ENCODE measurements at places on chromosomes 13 and 19.

- no peak for DNase-seq
Observed at GRCh38 chr19:45340232-45340898, at the start of gene KLC3. KLC3 (plus strand) TSS chr19:45340750; CDS start chr19:45345542, 4,792 bp downstream.

GRCh38 chr13:97141097-97141496 lies 81.0 kb upstream of the MBNL2 start:
- no peak for DNase-seq

DNA sequence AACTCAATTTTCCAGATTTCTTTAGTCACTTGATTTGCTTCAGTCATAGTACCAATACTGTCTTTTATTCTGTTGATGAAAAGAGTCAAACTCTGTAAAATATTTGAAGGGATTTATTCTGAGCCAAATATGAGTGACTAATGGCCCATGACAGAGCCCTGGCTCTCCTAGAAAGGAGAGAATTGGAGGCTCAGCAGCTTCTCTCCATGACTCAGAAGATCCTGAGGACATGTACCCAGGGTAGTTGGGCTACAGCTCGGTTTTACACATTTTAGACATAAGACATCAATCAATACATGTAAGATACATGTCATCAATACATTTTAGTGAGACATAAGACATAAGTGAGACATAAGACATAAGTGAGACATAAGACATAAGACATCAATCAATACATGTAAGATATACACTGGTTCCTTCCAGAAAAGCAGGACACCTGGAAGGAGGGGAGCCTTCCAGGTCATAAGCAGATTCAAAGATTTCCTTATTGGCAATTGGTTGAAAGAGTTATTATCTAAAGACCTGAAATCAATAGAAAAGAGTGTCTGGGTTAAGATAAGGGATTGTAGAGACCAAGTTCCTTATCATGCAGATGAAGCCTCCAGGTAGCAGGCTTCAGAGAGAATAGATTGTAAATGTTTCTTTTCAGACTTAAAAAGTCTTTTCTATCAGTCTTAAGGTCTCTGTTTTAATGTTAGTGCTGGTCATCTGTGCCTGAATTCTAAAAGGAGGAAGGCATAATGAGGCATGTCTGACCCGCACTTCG lies 179.8 kb upstream of the RFC3 start:
- no peak for DNase-seq

- DNase-seq: no peak
Observed at GRCh38 chr13:114019367-114019766, 45.5 kb upstream of the C13orf46 start.

DNA sequence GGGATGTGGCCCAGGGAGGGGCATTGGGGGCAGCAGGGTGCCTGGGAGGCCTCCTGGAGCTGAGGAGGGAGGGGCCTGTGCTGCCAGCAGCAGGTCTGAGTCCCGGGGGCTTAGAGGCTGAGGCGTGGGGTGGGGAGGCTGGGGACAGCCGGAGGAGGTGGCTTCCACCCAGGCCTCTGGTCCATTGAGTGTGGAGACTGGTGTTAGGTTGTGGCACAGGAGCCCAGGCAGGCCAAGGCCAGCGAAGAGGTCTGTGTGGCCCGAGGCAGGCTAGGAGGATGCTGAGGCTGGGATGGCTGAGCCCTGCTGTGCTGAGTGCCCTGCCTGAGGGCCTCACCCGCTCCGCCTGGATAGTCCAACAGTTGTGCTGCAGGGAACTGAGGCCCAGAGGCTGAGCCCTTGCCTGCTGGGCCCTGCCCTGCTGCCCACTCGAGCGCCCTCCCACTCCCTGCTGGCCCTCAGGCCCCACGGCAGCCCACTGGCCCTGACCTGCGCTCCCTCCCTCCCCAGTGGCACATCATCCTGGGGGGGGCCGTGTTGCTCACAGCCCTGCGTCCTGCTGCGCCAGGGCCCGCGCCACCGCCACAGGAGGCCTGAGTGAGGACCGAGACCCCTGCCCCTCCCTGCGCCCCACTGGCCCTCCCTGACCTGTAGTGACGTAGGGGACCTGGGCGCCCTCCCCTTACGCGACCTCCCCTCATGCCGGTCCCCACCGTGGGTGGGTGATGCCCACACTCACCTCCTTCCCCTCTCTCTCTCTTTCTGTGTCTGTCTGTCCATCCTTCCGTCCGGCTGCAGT lies 4.9 kb upstream of the GARIN5A start:
- no peak for DNase-seq

DNA sequence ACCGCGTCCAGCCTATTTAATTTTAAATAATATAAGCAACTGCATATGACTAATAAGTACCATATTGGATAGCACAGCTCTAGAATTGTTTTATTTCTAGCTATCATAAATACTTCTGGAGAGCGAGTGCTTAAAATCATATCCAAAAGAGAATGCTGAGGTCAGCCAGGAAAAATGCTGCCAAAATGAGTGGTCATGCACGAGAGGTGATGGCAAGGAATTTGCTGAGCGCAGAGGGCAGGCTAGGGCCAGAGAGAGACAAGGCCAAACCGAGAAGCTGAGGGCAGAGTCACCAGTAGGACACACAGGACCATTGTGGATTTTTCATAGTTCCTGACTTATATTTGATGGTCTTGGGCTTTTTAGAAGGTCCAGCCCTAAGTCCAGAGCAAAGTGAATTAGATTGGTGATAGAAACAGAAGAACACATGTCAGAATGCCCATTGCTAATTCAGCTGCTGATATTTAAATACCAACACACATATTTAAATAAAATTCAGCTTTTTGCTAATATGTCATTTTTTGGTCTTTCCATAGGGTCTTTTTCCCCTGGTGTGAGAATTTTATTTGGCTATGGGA lies 33.6 kb upstream of the UBL3 start:
- DNase-seq: no peak

- no peak for DNase-seq
Observed at GRCh38 chr19:9431475-9431874, 3.9 kb downstream of the ZNF266 start.

- DNase-seq: no peak
Observed at GRCh38 chr13:65217471-65217995, 2012.6 kb downstream of the PCDH9 start.

DNA sequence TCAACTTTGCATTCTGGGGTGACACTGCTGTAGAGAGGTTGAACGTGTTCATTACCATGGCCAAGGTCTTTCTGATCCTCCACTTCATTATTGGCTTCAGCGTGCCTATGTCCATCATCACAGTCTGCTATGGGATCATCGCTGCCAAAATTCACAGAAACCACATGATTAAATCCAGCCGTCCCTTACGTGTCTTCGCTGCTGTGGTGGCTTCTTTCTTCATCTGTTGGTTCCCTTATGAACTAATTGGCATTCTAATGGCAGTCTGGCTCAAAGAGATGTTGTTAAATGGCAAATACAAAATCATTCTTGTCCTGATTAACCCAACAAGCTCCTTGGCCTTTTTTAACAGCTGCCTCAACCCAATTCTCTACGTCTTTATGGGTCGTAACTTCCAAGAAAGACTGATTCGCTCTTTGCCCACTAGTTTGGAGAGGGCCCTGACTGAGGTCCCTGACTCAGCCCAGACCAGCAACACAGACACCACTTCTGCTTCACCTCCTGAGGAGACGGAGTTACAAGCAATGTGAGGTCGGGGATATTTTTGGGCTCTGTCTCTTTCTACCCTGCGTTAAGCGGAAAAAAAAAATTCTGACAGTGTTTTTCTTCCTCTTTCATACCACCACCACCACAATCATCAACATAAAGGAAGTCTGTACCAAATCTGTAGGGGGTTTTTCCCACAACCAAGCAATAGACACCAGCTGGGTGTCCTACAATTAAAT lies 29.5 kb downstream of the FPR3 start:
- DNase-seq: peak; percentile 67

DNA sequence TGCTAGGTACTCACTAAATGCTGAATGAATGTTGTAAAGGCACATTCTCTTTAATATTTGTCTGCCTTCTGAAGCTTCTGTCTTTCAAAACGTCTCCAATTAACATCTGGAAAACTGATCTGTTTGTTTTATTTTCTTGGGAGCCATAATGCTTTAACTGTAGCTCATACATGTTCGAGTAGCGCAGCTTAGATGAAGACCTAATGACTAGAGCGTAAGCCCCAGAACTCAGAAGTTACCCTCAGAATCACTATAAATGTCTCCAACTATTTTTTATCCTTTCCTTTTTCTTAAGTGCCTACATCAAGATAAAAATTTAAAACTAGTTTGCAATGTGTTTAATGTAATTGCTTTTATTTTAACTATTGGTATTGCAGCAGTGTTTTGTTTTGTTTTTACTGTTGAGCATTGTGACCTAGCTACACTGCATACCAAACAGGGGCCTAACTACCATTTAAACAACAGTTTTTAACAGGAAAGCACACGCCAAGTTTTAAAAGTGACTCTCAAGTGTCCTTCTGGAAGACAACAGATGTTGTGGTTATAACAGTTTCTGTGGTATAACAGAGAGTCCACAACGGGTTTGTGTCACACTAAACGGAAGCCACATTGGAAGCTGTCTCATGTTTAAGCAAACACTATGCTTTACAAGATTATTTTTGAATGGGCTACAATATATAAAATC lies 42.0 kb downstream of the MRPL57 start:
- DNase-seq: no peak
